ENCODE measurements at places on chromosomes 3 and 15.

GRCh38 chr3:116824208-116824607 is 114.6 kb downstream of the TUSC7 start:
- DNase-seq = no peak

DNA sequence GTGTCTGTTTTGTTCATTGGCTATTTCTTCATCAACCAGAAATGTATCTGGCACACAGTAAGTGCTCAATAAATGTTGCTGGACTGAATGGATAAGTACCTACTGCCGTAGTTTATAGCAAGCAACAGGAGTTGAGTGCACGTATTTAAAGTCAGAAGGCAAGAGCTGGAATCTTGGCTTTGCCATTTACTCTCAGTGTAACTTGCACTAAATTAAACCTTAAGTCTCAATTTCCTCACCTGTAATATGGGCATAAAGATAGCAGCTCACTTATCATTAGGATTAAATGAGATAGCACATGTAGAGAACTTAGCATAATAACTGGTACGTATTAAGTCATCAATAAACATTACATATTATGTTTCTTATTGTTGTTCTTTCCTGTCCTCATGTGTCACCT is 13.0 kb upstream of the FAM174B start:
- DNase-seq = no peak

DNA sequence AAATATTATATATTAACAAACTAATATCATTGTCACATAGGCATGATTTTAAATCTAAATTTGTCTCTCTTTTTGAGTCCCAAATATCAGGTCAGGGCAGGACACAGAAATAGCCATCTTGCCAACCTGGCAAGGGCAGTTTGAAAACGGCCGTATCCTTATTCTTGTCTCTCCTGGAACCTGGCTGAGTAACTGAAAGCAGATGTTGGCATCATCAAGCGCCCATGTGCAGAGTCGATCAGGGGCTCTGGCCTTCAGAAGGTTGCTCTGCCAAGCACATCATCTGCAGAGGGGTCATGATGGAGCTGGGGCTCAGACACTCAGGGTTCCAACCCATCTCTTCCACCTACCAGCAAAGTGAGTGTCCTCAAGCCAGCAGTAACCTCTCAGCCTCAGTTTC is 55.2 kb upstream of the OCA2 start:
- DNase-seq = no peak

- no peak for DNase-seq
Measured at GRCh38 chr3:29338377-29338776, 57.5 kb downstream of the RBMS3 start.

- no peak for DNase-seq
Measured at GRCh38 chr3:183330881-183331280, 77.8 kb downstream of the B3GNT5 start.

DNA sequence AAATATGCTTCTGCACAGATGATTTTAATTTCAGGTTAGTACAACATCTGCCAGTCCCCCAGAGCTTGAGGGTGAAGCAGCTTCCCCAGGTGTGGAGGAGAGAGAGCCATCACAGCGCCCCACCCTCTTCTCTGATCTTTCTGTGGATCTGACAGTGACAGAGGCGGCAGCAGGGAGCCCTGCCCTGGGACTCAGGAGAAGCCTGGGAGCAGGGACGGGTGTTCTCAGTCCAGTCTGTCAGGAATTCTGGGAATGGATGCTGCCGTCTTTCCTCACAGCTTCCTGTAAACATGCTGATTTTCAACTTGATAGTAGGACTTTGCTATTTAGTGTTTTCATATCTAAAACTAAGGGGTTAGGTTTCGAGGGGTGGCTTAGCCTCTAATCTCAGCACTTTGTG is 11.4 kb upstream of the RAB8B start:
- no peak for DNase-seq

Measured in stimulated activated CD4-positive, alpha-beta T cell treated with anti-CD3 and anti-CD28 coated beads, TNF-alpha, amount 100 ng/mL, for 4 hours (primary cell).